ENCODE measurements at places on chromosomes 13 and 19.

DNA sequence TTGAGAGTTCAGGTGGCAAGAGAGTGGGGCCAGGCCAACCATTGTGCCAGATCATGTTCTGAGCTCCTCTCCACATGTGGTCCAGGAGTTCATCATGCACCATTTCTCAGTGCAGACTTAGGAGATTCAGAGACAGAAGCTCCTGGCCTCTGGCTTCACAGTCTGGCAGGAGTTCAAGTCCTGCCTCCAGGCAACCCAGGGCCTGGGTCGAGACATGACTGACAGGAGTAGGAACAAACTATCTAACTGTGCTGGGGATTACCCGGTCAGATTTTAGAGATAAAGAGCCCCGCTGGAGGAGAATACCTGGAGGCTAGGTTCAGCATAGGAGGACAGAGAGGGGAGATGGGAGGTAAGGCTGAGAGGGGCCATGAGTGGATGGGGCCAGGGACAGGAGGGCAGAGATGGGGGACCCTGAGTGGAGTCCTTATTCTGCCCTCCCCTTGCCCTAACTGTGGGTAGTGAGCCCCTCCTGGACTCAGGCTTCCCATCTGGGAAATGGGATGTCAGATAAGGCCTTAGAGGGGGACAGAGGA, 906 bp upstream of the CYP4F11 start:
- no peak for DNase-seq

DNA sequence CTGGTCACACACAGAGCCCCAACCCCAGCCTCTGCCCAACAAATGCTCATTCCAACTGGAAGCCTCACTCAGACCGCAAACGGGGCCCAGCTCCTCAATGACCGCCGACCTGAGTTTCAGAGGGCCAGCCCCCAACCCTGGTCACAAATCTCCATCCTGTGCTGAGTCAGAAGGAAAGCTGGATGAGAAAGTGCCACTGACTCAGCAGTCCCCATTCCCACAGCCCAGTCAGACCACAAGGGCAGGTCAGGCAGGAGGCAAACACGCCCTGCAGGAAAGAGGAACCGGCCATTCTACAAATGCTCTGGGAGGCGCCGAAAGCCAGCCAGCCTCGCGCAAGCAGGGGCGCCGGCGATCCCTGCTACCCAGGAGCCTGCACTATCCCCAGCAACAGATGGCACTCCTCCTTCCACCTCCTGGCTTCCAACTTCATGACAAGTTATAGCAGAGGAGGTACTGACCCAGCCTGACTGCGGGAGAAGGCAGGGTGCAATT, 14.1 kb upstream of the PRKD2 start:
- DNase-seq = no peak

DNA sequence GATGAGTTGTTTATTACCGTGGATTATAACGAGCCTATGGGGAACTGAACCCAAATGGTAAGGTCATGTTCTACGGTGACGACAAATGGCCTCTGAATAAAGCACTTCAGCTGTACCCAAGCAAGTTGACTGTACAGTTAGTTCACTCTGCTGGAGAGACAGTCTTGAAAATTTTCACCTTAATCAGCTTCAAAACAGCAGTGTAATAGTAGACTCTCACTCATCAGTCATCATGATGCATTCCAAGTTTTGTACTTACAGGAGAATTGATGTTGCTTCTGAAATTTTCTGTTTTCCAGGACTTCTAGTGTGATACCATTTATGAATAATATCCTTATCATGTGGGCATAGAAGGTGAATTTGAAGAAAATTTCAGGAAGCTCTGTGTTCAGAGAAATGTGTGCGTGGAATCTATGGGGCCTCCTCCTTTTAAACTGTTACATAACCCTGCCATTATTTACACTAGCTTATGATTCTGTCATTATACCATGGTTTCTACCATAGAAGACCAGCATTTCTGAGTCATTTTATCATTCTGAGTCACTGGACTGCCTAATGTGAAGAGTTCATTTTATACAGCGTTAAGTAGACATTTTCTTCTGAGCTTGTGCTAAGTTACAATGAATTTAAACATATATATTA, 96.9 kb downstream of the WDFY2 start:
- DNase-seq = no peak

- no peak for DNase-seq
These were observed 1104.9 kb upstream of the SLC10A2 start for GRCh38 chr13:104170980-104171555.

DNA sequence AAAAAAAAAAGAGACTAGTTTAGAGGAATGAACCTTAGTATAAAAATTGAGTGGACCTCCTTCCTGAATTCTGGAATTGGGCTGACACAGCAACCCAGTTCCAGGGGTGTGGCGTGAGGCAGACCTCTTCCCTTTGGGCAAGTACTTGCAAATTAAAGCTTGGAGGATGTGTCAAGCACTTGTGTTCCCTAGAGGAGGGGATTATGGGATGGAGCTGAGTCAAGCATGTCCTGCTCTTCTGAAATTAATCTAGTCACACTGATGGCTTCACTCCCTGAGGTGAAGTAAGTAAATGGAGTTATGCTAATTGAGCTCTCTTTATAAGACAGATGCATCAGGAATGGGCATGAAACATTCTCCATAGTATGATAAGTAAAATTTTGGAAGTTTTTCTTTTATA, 107.7 kb upstream of the HTR2A start:
- no peak for DNase-seq

DNA sequence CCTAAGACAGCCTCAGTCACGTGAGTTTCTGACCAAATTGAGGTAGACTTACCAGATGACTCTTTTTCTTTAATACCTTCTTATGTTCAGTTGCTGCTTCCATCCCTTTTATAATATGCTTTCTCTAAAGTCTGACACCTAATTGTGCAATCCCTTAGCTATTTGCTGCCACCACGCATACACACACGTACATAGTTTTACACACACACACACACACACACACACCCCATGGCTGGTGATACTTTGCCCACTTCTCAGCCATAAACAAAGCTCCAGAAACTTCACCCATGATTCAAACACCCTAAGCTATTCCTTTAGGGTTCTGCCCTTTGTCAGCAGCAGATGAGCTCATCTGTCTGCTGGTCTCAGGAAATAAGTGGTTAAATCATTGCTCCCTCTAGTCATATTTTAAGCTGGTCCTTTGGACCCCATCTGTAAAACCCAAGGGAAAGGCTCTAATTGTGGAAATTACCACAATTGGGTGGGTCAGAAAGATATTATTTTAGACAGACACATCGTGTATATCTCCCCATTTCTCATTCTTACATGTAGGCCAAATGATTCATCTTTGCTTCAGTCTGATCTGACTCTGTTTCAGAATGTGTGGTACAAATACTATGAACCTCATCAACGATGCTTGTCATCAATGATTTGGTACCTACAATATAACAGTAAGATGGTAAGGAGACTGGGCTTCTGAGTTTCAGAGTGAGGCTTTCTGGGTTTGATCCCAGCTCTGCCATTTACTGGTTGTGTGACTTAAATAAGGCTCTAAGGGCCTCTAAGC, 69.2 kb downstream of the NALCN start:
- no peak for DNase-seq

GRCh38 chr13:111184458-111185401, 69.6 kb downstream of the ARHGEF7 start:
- peak; percentile 68 for DNase-seq

DNA sequence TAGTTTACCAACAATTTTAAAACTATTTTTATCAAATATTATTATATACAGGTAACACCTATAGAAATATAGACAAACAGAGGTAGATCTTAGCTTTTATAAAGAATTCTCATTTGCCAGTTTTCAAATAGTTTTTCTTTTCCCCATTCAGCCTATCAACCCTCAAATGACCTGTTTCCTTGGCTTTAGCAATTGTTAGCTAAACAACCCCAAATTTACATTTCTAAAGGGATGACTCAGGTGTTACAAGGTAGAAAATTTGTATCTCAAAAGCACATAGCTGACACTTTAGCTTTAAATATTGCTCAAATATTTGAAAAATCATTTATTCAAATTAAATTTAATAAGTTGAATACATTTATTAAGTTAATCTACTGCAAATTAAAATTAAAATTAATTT, 1207.2 kb downstream of the SLITRK1 start:
- DNase-seq = no peak

DNA sequence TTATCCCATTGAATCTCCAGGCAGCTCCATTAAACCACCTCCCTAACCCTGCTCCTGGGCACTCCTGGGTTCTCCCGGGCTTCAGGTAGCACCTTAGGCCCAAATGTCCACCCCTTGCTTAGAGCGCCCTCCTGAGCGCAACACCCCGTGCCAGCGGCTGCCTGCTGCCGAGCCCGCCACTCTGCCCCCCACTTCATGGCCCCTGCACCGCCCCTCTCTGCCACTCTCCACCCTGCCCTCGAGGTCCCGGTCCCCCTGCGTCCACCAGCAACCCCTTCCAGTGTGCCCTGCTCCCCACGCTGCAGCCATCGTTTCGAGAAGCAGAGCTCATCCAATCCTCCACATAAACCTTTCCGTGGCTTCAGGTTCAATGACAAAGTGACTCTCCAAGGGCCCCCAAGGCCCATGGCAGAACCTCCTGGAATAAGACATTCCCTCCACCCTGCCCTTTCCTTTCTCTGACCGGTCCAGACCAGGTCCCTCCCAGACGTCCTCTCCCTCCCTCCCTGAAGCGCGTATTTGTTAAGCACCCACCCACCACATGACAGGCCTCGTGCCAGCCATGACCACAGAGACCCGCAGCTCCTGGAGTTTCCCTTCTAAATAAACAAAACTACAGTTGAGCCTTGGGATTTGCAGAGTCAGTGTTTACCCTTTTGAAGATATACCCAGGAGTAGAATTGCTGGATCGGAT, 66.6 kb downstream of the ARHGEF18 start:
- DNase-seq = no peak

GRCh38 chr19:51550848-51551672, 19.6 kb upstream of the SIGLEC6 start:
- DNase-seq = no peak

GRCh38 chr19:39916851-39917396, 17.5 kb downstream of the FCGBP start:
- DNase-seq = no peak

- DNase-seq = no peak
These were observed 30.3 kb downstream of the LYL1 start for GRCh38 chr19:13072188-13072908.

DNA sequence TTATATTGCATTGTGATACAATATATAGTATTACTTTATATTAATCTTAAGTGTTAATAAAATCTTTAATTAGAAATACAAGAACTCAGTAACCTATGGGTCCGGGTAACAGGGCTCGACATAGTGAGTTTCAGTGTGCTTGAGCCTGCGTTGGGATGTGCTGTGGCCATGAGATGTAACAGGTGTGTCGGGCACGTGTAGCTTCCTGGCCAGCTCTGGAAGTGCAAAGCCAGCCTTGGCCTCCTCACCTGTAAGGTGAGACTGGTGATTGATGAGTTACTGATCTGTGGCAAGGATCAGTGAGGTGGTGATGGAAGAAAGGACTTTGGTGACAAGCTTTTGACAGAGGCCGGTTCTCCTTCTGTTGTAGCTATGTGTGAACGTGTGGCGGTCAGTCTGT, 19.2 kb downstream of the ATP4B start:
- no peak for DNase-seq

DNA sequence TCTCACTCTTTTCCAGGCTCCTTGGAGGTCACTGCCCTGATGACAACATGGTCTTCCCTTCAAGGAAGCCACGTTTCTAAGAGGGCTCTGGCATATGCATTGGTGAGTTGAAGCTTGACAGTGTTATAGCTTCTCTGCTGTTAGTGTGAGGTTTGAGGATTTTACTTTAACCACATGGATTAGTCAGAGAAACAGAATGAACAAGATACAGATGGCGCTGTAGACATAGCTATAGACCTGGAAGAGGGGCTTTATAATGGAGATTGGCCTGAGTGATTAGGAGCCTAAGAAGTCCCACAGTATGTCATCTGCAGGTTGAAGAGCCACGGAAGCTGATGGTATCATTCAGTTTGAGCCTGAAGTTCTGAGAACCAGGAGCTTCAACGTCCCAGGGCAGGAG, 18.4 kb upstream of the URI1 start:
- DNase-seq = no peak

DNA sequence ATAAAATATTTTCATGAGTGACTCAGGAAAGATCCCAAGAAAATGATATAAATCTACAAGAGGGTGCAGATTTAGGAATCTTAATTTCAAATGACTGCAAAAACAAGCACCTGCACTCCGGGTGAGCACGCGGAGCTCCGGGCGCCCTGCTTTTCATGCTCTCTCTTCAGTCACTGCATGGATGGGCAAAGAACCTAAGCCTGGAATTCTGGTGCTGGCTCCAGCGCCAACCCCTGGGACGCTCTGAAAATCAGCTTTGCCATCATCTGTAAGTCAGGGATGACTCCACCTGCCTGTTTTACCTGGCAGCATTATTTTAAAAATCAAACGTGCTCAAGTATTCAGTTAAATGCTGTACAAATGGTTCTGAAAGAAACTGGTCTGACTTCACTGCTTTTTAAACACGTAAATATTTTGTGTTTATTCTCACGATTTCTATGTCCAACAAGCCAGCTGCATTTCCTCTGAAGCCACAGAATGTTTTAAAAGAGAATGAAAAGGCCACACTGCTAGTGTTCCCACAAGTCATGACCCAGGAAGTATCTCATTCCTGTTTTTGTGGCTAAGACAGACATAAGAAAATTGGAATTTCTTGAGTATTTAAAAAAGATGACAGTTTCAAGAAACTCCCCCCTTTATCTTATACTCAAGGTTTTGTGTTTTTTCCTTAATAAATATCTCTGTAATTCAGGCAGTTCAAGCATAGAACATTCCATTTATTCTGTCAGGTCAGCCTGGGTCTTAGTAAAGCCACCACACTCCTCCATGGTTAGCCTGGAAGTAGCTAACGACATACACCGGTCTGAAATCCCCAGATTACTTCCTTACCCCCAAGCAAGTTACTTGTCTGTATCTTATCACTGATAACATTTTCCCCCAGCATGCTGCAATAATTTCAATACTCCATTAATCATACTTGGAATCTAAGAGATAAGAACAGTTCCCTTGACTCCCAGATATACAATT, 81.1 kb downstream of the COL4A1 start:
- no peak for DNase-seq

GRCh38 chr19:43934055-43934984, 762 bp downstream of the ZNF45 start:
- DNase-seq = no peak

GRCh38 chr13:40109351-40109844, 453.9 kb downstream of the COG6 start:
- DNase-seq = no peak

GRCh38 chr13:87128036-87128435, 543.1 kb upstream of the SLITRK5 start:
- DNase-seq = no peak

DNA sequence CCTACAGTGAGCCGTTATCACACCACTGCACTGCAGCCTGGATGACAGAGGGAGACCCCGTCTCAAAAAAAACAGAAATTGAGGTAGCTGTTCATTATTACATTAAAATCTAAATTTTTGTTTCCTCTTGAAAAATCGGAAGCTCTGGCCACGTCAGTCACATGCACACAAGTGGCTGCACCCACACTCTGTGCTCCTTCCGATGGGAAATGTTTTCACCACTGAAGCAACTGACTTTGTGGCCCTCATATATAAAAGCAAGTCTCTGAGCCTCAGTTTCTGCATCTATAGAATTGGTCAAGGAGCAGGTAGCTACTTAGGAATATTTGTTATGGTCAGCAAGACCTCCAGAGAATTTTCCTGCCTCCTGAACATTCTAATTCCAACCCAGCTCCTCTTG, 4.5 kb downstream of the LRRC25 start:
- no peak for DNase-seq

GRCh38 chr13:41652735-41653361, 195.5 kb downstream of the RGCC start:
- DNase-seq = peak; percentile 63

GRCh38 chr13:109790942-109791605, 4.7 kb upstream of the IRS2 start:
- DNase-seq = peak; percentile 66

Data from activated naive CD4-positive, alpha-beta T cell treated with anti-CD3 and anti-CD28 coated beads, Interleukin-2, amount 10 ng/mL, durations not matched to agents 7 days and 5 days (primary cell).